ENCODE measurements at places on chromosomes 13 and 19.

DNA sequence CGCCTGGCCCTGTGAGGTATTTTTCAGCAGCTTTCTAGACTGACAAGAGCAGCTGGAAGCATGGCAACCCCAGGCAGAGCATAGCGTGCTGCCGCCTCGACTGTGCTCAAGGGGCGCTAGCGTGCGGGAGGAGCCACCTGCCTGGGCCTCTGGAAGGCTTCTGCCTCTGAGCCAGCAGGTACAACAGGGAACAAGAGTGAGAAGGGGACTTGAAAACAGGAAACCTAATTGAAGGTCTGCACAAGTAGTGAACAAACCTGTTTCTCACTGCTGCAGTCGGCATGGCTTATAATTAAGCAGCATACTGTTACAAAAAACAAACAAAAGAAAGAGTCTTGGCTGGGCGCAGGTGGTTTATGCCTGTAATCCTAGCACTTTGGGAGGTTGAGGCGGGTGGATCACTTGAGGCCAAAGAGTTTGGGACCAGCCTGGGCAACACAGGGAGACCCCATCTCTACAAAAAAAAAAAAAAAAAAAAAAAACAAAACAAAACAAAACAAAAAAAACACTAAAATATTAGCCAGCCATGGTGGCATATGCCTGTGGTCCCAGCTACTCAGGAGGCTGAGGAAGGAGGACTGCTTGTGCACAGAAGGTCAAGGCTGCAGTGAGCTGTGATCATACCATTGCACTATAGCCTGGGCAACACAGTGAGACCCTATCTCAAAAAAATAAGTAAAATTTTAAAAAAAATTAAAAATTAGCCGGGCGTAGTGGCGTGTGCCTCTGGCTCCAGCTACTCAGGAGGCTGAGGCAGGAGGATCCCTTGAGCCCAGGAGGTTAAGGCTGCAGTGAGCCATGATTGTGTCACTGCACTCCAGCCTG, 12.6 kb upstream of the GARRE1 start:
- peak; percentile 34 for DNase-seq

GRCh38 chr13:95100525-95101433, 200.5 kb downstream of the ABCC4 start:
- DNase-seq = no peak

DNA sequence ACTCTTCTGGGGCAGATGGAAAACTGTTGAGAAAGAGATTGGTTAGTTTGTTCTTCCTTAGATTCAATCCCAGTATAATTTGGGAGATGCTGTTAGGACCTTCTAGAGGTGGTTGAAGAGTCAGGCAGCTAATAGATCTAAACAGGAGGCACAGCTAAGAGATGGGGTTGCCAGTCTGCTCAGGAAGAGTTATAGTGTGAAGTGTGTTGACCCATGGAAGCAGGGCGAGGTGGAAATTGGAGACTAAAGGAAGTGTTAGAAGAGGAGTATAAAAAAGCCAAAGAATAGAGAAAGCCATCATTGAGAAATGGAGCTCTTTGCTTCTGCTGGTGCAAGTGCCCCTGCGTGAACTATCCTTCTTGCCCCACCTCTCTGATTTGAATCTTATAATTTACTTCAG, 3.8 kb upstream of the OXGR1 start:
- no peak for DNase-seq

- no peak for DNase-seq
Observed at GRCh38 chr13:51549050-51549449, 35.2 kb upstream of the WDFY2 start.

DNA sequence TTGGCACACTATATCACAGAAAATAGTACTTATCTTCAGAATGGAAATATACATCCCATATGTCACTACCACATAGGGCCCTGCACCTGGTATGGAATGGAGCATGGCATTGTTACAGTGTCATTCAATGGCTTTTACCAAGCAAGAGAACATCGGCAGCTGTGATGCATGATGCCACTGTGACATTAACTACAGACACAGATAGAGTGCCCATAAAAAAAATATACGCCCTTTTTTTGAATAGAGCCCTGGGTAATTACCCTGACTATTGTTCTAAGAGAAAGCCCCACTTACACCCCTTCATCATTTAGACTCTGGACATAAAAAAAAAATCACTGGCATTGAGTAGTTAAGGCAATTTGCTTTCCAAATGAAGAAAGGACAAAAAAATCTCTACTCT, 320.3 kb downstream of the DNAJC15 start:
- no peak for DNase-seq

- DNase-seq = no peak
Observed at GRCh38 chr19:11538232-11539036, at the start of gene CNN1. Gene CNN1 (plus strand): TSS chr19:11538851. CDS start chr19:11538928, 77 bp downstream.

DNA sequence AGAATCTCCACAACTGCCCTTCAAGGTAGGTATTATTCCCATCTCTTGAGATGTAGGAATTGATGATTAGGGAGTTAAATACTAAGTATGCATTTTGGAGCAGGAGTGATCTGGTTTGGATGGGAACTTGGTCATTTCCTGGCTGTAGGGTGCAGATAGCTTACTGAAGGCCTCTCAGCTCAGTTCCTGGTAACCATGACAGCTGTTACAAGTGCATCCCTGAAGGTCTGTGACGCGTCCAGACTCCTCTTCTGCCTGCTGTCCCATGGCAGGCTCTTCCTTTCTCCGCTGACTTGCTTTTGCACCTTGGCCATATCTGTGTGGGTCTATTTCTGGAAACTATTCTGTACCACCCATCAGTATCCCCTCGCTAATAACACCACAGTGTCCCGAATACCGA, 387.8 kb downstream of the ZNF536 start:
- no peak for DNase-seq

- no peak for DNase-seq
Observed at GRCh38 chr13:35140831-35141230, 198.8 kb downstream of the NBEA start.

- DNase-seq = no peak
Observed at GRCh38 chr19:28456708-28457320, 756.1 kb downstream of the UQCRFS1 start.

GRCh38 chr19:35991731-35992450, 3.1 kb upstream of the SDHAF1 start:
- DNase-seq = no peak

DNA sequence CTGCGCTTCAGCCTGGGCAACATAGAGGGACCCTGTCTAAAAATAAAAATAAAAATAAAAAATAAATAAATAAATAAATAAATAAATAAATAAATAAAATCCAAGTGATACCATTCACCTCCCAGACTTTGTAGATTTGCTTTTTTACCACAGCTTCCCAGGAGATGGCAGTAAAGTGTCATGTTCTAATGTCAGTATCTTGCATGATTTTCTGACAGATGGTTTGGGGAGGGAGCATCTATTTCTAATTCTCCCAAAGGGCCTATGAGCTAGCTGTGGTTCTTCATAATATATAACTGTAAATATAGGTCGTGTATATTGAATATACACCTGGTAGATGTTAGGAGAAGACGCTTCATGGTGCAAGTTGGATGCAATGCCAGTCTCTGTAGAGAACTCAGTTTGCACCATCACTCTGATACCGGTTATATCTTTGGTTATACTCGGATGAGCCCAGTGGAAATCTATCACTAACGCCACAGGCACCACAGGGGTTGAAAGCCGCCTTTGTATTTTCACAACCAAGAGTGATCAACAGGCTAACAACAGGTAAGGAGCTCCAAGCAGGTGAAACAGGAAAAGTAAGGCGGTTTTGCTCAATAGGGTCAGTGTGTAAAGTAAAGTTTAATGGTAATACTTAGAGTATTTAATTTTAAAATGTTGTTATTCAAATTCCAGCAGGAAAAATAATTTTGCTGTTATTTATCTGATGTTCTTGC, 13.9 kb downstream of the APLP1 start:
- no peak for DNase-seq

GRCh38 chr13:60384911-60385310, 12.1 kb upstream of the TDRD3 start:
- DNase-seq = no peak

DNA sequence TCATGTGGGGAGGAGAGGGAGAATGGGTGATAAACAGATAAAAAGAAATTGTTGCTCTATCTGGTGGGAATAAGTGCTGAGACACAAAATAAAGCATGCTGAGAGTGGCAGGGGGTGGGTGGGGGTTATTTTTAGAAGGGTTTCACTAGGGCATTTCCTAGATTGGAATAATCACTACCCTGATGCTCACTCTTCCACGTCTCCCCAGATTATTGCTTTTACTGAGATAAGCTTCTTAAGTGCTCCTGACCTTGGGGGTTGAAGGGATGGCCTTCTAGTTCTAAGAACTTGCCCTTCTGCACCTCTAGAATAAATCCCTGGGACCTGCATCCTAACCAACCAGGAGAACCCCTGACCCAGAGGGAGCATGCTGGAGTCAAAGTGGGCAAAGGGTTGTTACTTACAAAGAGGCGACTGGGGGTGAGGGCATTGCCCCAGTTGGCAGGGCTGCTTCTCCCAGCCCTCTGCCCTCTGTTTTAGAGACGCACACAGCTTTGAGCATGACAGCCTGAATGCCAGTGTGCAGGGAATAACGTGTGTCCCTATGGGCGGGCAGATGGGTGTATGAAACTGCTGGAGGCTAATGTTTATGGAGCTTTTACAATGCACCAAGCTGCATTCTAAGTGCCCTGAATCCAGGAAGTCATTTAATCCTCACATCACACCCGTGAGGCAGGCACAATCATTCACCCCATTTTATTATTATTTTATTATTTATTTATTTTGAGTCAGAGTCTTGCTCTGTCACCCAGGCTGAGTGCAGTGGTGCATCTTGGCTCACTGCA, 743 bp downstream of the RDH8 start:
- DNase-seq = no peak

DNA sequence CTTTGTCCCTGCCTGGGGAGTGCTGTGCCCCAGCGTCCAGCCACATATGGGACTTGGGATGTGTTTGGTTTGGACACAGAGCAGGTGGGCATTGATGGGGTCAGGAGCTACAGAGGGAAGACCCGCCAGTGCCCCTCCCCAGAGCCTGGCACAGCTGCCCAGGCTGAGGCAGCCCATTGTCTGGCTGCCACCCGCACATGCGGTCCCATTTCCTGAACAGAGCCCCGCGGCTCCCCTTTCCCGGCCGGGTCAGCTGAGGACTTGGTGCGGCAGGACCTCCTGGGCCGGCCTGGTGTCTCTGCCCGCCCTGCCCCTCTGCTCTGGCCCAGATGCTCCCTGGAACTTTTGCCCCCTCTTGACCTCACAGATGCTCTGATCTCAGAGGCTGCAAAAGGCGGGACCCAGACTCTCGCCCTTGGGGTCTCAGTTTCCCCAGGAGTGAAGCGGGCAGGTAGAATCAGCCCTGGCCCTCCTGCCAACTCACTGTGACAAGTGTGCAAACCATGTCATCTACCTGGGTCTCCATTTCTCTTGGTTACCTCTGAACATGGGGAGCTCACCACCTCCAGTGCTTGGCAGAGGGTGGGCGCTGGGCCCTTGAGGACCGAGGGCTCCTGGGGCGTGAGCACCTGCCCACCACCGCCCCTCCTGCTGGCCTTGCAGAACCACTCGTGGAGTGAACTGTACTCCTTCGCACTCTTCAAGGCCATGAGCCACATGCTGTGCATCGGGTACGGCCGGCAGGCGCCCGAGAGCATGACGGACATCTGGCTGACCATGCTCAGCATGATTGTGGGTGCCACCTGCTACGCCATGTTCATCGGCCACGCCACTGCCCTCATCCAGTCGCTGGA, 17.8 kb downstream of the HCN2 start:
- DNase-seq = no peak
